Activated T-helper 2 cell treated with anti-CD3 and anti-CD28 coated beads, Interferon-gamma antibody, Interleukin-2, Interleukin-4, amounts not matched to agents 10 μg/mL and 5 μg/mL and 100 μg/mL, durations not matched to agents 14 hours and 24 hours and 36 hours (primary cell): ENCODE measurements at places on chromosomes 16 and 17. TPM values are rescaled to one million over a fixed set of nuclear protein-coding genes. Genes with fewer than 3 reads are reported as not detected.

GRCh38 chr16:4409081-4409932, 7.1 kb downstream of the CORO7 start:
- no peak overlapping the region for H3K27ac ChIP-seq
- H3K4me1 ChIP-seq, result peaks cover 16% of the 10 kb centered on the region
- H3K4me3 ChIP-seq, result no peak overlapping the region

- peak overlapping the region; percentile 96 for H3K4me3 ChIP-seq
- H3K4me1 ChIP-seq, result peaks cover 15% of the 10 kb centered on the region
- no peak for DNase-seq
- H3K27ac ChIP-seq, result no peak overlapping the region
- peaks cover 17% of the 10 kb centered on the region for H3K36me3 ChIP-seq
- H3K27me3 ChIP-seq, result no peaks in the 10 kb centered on the region
Observed at GRCh38 chr17:3666516-3666915, 1.9 kb downstream of the TAX1BP3 start.

DOC2B gene
- 0.30 and 0.37 TPM in 2 replicates for total RNA-seq

ITGA2B gene
- total RNA-seq, result 1.5 and 2.7 TPM in 2 replicates

OR1A1 gene
- not detected in 2 replicates for total RNA-seq

HIGD1B gene
- total RNA-seq, result not detected in 2 replicates
